ENCODE measurements at places on chromosomes 1 and 21.

GRCh38 chr1:161335796-161336195 lies 21.6 kb downstream of the SDHC start:
- no peak for DNase-seq

- no peak for DNase-seq
Observed at GRCh38 chr1:200130552-200130951, 103.0 kb downstream of the NR5A2 start.

- DNase-seq, result peak; percentile 71
Observed at GRCh38 chr1:42420911-42421585, 34.8 kb downstream of the ZMYND12 start.

DNA sequence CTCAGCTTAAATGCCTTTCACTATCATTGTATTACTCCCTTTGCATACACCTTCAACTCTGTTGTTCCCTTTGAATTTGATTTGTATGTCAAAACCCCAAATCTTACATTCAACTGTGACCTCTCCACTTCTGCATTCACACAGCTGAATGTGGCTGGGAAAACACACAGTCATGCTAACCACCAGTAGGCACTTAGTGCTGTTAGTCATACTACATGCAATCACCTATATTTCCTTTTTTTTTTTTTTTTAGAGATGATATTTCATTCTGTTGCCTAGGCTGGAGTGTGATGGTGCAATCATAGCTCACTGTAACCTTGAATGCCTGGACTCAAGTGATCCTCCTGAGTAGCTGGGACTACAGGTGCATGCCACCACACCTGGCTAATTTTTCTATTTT lies 16.2 kb downstream of the BTBD8 start:
- DNase-seq, result no peak

DNA sequence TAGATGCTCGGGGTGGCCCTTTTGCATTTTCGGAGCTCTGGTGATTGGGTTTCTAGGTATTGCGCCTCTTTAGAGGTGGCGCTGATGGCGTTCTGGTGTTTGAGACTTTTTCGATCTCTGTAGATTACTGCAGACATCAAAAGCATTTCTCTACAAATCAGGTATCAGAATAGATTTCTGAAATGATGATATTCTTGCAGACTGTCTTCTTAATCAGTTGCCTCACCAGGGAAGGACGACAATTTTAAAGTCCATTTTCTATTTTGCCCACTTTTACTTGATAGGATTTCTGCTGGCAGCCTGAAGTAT lies 65.2 kb upstream of the VAMP3 start:
- DNase-seq, result no peak

- no peak for DNase-seq
Observed at GRCh38 chr1:36797761-36798160, 236.6 kb downstream of the GRIK3 start.

GRCh38 chr1:209800984-209801834 lies 4.7 kb downstream of the IRF6 start:
- no peak for DNase-seq

DNA sequence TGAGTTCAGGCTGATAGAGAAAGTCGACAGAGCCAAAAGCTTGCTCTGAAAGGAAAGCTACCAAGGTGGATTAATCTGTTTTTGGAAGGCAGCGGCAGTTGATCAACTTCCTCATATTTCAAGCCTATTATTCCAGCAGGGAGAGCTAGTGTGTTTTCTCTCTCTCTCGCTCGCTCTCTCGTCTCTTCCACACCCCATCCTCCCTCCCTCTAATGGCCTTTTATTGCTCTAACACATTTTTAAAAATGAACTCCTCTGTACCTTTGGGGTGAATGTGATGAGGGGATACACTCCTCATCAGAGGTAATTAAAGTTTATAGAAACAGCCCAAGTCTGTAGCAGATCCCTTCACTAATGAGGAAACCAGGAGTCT lies 126.4 kb downstream of the CLIC6 start:
- DNase-seq, result no peak

- DNase-seq, result peak; percentile 5
Observed at GRCh38 chr1:44571712-44572571, 102.3 kb downstream of the TMEM53 start.

DNA sequence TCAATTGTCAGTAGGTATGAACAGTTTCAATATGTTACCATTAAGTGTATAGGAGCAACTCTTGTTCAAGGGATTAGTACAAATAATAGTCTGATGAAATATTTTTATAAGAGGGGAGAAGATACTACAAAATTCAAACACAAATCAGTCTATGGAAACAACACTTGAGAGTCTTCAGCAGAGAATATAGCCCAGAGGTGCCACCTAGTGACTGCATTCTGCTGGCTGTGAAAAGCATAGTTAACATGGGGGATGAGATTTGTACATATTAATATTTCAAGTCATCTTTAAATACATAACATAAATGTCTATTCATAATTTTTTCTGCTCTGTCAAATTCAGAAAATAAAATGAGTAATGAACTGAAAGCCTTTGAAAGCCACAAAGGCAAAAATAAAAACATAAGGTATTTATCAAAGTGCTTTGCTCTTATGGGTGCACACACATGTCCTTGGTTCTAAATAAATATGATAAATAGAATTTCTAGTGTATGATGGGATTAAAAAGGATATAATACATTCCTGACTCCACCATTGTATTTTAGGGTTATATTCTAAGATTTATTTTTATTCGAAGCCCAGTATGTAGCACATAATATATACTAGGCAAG lies 440.9 kb upstream of the ZRANB2 start:
- DNase-seq, result peak; percentile 39

- no peak for DNase-seq
Observed at GRCh38 chr1:53316424-53316765, 11.5 kb downstream of the LRP8 start.

DNA sequence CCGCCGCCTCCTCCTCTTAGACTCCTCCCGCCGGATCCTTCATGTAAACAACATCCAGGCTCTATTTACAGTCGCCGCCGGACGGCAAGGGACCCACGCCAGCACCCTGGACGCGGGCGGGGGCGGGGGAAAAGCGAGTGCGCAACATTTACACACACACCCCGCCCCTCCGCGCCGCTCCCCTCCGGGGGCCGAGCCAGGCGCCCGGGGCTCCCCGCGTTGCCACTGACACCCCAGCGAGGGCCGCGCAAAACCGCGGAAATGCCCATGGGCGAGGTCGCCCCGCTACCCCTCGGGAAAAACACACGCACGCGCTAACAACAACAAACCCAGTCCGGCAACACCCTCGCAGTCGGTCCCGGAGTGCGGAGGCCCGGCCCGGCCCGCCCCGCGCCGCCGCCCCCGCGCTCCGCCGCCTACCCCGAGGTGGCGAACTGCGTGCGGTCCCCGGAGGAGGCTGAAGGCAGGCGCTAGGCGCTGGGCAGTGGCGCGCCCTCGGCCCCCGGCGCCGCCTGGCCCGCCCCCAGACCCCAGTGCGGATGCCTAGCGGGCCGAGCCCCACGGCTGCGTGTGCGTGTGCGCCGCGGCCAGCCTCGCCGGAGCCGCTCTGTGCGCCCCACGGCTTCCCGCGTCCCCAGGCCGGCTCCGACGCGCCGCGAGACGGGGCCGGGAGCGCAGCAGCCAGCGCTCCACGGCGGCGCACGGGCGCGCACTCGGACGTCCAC lies 81.1 kb upstream of the AK4 start:
- peak; percentile 64 for DNase-seq

DNA sequence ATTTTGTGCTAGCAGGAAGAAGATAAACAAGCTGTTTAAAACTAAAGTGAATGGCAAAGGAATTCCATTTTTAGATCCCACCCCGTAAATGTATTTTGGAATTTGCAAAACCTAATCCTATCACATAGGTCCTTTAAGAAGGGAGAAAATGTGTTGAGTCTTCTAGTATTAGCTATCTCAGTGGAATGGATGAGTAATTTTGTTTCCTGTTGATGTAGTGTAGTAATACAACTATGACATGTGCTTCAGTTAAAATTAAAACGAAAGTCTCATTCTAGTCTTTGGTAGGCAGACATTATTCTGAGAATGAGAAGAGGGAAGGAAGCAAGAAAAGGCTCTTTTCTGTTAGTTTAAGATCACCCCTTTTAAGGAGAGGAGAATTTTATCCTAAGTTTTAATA lies 265.9 kb upstream of the C1orf105 start:
- peak; percentile 42 for DNase-seq

DNA sequence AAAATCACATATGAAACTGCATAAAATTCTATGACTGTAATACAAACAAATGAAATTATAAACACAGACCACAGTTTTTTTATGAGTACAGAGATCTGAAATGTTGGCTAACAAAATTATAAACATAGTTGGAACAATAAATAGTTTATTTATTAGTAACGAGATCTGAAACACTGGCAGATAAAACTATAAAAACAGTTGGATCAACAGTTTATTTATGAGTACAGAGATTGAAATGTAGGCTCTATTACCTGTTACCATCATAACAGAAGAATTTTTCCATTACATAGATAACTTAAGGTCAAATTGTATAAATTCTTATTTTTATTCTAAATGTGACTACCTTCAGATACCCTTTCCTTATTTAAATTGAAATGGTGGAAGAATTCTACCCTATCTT lies 14.5 kb downstream of the EYA3 start:
- DNase-seq, result no peak

- DNase-seq, result no peak
Observed at GRCh38 chr1:64043288-64043687, 160.1 kb upstream of the UBE2U start.

GRCh38 chr1:47532921-47533792 lies 95.3 kb downstream of the FOXD2 start:
- peak; percentile 24 for DNase-seq

Measured in foreskin melanocyte (primary cell).